Fibroblast of mammary gland (primary cell): ENCODE measurements at places on chromosomes 2 and 18.

GRCh38 chr18:44065206-44065605 lies 615.5 kb upstream of the SETBP1 start:
- no peak for DNase-seq

GRCh38 chr2:9276901-9277451 lies 70.4 kb downstream of the ASAP2 start:
- DNase-seq = no peak

- DNase-seq = peak; percentile 68
Observed at GRCh38 chr18:49625021-49625691, 63.3 kb downstream of the LIPG start.

GRCh38 chr18:13323186-13323585 lies 104.6 kb downstream of the LDLRAD4 start:
- no peak for DNase-seq

GRCh38 chr2:232611559-232612218 lies 21.7 kb upstream of the EFHD1 start:
- peak; percentile 36 for DNase-seq
